Activated CD8-positive, alpha-beta memory T cell treated with anti-CD3 and anti-CD28 coated beads for 1 hour (primary cell): ENCODE measurements at places on chromosomes 6 and 20.
A peak's percentile ranks its signal among the peaks of the same experiment; 100 is the strongest.

DNA sequence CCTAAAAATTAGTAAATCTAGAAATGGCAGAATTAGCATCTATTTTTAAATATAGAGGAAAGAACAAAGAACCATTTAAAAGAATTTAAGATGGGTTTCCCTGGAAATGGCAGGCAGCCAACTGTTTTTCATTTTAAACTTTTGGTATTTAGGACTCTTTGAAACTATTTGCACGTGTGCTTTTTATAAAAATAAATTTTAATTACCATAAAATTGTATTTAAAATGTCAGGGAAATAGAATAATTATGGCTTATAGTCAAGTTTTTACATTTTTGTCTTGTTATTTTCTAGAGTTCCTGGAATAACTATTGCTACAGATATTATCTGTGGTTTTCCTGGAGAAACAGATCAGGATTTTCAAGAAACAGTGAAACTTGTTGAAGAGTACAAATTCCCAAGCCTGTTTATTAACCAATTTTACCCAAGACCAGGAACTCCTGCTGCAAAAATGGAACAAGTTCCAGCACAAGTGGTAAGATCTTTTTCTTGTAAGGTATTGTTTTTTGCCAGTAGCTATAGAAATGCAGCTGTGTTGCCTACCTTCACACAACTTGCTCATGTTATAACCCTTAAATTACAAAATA is 528.7 kb upstream of the SOX4 start:
- DNase-seq: no peak

DNA sequence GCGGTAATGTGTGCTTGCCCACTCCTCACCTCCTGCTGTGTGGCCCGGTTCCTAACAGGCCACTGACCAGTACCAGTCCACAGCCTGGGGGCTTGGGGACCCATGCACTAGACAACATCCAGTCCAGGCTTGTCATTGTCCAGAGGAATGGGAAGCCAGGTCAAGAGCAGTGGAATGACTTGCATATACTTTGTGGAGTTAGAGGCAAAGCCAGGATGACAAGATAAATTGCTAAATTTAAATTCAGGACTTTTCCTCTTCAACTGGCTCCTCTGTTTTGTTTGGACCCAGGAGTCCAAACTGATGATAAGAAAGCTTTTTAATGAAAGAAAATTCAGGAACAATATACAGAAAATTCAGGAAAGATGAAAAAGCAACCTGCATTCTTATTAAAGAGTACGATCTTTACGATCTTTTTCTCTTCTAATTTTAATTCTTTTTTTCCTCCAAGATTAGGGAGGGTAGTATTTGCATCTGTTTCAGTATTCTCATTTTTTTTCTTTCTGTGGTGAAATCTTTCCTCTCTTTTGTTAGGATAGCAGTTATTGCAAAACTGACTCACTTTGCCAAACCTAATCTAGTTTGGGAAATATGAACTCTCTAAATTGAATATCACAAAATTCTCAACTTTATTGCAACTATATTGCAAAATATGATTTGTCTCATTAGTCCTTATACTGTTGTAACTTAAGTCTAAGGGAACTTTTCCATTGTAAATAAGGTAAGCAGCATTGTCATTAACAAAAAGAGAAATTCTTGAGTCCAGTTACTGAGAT is 48.2 kb downstream of the DCBLD1 start:
- no peak for DNase-seq

DNA sequence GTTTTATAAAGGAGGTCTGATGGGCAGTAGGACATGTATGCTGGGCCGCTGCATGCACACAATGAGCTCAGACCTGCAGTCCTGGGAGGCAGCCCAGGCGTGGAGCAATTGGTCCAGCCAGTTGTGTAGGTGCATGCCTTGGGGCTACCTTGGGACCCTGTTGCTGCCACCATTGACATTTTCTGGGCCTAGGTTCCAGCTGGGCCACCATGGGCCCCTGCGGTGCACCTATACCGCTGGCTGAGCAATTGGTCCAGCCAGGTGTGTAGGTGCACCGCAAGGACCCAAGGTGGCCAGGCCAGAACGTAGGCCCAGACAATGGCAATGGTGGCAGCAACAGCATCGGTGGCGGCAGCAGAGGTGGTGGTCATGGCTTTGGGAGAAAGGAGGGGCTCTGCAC is 143.9 kb downstream of the PXDC1 start:
- DNase-seq: no peak

DNA sequence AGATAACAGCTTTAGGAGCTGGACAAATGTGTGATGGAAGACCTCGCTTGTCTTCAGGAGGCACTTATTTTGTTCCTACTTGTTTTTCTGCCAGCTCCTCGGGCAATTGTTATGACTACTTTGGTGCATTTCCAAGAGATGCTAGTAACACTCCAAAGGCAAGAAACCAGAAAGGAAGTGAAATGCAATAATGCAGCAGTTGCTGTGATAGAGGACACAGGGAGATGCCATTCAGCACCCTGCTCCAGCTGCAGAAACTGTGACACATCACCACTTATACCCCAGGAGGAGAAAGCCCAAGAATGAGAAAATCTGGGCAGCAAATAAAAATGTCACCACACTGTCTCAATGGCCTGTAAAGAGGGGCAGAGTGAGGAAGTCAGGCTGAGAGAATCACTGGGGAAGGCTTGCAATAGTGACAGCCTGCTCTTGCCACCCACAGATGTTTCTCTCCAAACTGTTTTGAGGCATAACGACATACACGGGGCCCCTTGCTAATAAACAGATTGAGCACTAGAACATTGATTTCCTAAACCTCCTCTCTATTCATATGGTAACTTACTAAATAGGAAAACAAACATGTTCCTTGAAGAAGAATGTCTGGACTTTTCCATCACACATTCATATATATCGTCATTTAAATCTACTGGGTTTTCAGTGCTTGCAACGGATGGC is 231.0 kb upstream of the PRND start:
- DNase-seq: no peak

DNA sequence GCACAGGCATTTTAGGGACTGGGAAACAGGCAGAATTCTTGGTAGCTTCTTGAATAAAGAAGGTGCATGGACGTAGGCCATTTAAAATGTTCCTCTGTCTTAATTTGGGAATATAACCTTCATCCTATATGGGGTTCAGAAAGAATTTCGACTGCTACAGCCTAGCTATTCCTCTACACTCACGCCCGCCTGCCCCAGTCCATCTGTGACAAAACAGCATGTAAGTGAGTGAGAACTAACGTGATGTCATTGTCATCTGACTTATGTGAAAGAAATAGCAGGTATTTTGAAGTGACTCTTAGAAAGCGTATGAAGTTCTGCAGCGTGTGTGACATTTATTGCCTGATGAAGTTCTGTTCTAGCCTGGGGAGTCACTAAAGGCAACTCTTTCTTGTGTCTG is 52.2 kb upstream of the SLC22A1 start:
- no peak for DNase-seq

DNA sequence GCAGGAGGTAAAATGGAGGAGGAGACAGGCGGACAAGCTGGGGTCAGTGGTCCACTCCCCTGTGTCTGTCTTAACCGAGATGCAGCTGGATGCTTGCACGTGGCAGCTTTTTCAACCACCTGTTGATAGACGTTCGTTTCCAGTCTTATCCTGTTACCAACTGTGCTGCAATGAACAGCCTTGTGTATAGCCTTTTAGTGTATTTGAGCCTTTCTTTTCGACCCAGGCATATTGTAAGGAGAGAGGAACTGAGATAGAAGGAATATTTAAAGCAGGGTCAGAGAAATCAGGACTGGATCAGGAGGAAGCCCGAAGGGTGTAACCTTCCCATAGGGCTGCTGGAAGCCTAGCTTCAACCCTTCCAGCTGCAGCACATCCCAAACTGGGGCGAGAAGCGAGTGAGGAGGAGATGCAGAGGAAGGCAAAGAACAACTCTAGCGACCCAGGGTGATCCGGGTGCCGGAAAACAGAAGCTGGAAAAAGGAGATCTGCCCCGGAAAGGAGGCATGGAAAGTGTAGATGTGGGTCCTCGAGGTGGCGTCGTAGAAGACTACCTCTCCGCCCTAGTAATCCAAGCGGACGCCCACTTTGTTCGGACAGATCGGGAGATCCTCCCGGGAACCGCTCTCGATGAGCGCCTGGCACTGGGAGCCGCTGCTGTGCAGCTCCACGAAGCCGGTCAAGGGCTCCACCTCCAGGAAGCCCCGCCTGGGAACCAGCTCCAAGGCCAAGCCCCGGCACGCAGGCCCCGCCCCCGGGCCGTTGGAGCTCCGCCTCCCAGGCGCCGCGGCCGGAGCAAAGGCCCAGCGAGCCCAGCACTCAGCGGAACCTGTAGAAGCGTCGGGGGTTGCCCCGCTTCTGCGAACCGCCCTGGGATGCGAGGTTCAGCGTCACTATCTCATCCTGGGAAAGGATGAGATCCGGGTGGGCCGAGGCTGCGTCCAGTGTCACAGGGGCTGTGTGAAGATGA is 11.2 kb downstream of the TRIM31 start:
- peak; percentile 37 for DNase-seq

DNA sequence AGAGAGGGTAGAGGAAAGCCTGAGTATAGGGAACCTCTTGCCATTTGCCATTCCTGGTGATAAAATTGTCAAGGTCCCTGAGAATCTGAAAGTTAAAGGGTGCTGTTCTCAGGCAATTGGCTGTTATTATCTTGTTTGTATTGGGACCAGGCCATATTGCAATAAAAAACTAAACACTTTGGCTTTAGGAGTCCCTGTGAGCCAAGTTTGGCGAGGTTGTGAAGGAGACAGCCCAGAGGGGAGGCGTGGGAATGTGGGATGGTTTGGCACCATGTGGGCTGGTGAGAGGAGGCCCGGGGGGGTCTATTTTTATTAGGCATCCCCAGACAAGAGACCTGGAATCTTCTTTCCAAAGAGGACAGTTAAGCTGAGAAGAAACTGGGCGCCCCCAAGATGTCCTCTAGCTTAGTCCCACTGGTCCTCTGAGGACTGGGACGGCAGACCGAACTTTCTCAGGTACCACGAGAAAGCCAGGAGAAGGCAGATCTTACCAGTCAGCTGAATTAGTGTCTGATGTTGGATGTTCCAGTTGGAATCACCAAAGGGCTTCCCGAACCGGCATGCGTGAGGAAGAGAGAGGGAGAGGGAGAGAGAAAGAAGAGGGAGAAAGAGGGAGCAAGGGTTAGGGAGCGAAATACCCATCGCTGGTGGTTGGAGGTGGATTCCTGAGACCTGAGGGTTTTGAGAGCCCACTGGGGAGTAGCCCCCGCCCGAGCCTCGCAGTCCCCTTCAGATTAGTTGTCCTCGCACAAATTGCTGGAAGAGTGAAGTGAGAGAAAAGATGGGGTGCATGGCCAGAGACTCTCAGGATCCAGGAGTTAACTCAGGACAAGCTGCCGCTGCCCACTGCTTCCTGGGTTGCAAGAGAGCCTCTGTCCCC is 24.4 kb downstream of the DYNLT1 start:
- DNase-seq: no peak

DNA sequence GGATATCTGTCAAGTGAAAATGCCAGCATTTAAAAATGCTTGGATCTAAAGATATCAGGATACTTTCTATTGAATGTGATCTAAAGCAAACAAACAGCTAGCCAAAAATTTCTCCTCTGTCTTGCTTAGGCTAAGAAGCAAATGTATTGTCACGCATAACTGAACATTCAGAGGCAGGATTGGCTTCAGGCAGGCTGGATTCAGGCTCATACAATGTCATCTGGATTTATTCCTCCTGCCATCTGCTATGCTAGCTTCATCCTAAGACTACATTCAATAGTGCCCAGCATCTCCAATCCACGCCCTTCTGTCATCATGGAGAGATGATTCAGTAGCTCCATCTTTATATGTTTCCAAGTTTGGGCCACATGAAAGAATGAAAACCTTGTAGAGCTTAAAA is 27.1 kb downstream of the PFDN4 start:
- DNase-seq: no peak

GRCh38 chr6:119895626-119896025 is 546.1 kb upstream of the MAN1A1 start:
- no peak for DNase-seq

DNA sequence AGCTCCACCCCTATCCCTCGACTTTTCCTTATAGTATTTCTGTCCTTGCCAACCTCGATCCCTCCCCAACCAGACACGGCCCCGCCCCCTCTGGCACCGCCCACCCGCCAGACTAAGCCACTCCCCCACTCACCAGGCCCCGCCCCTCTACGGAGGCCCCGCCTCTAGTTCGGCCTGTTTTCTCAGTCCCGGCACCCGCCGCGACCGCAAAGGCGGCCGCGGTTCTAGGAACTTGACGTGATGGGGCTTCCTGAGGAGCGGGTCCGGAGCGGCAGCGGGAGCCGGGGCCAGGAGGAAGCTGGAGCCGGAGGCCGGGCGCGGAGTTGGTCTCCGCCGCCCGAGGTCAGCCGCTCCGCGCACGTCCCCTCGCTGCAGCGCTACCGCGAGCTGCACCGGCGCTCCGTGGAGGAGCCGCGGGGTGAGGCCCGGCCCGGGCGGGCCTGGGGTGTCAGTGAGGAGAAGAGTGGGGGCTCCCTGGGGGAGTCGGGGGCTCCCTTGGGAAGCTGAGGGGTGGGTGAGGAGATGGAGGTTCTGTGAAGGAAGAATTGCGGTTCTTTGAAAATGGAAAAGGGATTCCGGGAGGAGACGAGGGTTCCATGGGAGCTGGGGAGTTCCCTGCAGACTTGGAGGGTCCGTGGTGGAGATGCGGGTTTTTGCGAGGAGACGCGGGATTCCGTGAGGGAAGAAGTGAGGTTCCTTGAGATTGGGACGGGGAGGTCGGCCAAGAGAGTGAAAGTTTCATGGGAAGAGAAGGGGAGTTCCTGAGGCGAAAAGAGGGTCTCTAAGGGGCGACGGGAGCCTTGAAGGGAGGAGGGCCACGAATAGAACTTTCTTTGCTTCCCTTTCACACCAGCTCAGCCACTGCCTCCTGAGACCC is at the start of gene ACSS2:
Gene ACSS2, plus strand, starts transcription at position 207 of the 877 bp plus-strand sequence. Its CDS starts 34 bp downstream, at position 241.
- peak; percentile 81 for DNase-seq

- no peak for DNase-seq
Measured at GRCh38 chr6:157760589-157761330, 62.3 kb upstream of the SNX9 start.

- no peak for DNase-seq
Measured at GRCh38 chr6:166689687-166690086, 62.6 kb upstream of the RPS6KA2 start.
